ENCODE measurements at places on chromosomes 7 and 10. TPM values are rescaled to one million over a fixed set of nuclear protein-coding genes. Genes with fewer than 3 reads are reported as not detected.

Gene GPR15LG
- polyA plus RNA-seq: 0.78 TPM

Gene ZNF467
- 25.5 TPM for polyA plus RNA-seq

Gene CRYGN
- polyA plus RNA-seq: 3.1 TPM

Gene CYP2E1
- polyA plus RNA-seq: 0.46 TPM

GRCh38 chr7:142439739-142440138 is 181.9 kb upstream of the PRSS58 start:
- no peak for DNase-seq

- DNase-seq: no peak
Observed at GRCh38 chr7:140661124-140661523, 11.6 kb upstream of the ADCK2 start.

DNA sequence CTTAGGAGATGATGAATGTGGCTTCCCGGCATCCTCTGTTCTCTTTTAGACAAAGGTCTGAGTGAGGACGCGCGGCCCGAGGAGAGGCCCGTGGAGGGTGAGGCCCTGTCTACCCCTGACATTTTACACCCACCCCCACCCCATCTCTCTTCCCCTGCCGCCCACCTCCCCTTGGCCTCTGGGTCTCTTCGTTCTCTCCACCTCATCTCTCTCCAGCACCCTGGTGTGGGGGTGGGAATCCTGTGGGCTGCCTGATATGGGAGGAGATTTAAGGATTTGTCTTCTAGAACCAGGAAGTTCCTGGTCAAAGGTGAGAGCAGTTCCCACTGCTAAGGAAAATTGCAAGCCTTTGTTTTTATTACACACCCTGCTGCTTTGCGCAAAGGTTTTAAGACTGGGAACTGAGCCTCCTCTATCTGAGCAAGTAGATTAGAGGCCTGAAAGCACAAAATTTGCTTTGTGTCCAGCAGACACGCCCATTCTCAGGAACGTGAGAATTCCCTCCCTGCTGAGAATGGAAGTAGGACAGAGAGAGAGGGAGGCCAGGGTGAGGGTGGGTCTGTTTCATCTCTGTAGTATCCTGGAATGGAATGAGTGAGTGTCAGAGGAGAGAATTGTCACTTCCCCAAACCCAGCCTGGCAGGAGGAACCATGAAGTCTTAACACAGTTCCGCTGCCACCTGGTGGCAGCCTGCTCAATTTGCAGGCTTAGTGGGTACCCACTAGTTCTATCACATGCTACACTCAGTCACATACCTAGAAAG is 91.2 kb downstream of the GTF2IRD1 start:
- DNase-seq: no peak

DNA sequence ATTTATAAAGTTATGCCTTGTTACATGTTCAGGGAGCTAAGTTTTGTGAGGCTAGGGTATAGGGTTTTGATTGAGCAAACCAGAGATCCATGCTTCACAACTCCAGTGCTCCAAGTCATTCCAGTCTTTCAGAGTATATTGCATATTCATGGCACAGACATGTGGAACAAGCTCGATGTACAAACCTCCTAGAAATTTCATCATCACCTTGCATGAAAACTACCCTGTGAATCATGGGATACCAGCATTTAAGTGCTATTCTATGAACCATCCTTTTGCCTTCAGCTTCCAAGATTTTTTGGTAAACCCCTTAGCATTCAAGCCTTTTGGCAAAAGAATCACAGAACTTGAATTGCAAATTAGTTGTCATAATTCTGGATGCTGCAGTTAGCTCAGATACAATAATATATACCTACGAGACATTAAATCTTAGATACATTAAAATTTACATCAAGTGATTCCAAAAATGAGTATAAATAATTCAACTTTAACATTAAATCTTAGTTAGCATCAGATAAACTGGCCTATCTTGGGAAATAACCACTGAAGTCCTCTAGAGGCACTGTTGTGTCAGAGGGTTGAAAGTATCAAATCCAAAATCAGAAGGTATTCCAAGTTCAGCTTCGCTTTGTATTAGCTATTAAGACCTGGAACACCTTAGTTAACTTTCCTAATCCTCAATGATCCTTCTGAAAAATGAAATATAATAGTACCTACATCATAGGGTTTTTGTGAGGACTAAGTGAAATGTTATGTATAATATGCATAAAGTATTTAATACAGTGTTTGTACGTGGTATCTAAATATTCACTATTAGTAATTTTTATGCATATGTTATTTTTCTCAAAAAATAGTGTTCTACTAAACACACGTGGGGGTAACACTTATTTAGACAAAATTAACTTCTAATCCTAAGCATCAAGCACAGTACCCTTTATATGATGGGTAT is 55.5 kb upstream of the CABCOCO1 start:
- DNase-seq: no peak

GRCh38 chr7:41446606-41447449 is 256.1 kb downstream of the INHBA start:
- no peak for DNase-seq

DNA sequence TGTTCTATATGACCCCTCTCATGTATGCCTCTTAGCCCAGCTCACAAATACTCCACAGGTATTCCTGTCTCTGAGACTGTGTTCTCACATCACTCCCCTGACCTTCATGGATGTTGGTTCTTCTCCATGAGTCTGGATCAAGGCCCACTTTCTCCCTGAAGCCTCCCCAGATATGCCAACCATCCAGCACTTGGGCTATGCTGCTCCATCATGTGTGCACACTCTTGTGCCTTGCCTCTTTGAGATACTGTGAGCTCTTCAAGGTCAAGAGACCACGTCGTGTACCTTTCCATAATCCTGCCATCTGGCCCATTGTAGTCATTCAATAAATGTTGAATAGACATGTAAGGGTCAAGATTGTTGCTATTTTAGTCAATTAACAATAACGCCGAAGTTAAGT is 30.1 kb upstream of the TM9SF3 start:
- DNase-seq: no peak

DNA sequence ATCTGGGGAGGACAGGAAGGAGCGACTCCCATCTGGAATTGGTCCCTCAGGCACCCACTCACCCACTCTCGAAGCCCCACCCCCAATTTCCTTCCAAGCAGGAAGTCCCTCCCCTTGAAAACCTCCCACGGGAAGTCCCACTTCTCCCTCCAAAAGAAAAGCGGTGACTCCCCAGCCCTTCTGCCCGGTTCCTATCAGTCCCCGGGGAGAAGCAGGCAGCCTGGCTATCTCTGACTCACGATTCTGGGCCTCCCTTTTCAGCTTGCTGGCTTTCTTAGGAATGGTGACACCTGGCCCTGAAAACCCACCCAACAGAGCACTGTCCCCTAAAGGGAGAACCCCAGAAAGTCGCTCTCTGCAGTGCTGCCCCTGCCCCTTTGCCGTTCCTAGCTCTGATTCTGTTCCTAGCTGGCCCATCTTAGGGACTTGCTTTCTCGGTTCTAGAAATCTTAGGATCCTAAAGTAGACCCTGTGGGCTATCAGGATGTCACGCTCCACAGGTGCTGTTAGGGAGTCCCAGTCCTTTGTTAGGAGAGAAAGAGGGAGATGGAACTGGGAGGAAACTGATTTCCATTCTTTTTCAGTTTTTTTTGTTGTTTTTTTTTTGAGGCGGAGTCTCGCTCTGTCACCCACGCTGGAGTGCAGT is 6.0 kb downstream of the TSC22D4 start:
- DNase-seq: no peak
